ENCODE measurements at places on chromosomes 11 and 22.
A peak's percentile ranks its signal among the peaks of the same experiment; 100 is the strongest.

DNA sequence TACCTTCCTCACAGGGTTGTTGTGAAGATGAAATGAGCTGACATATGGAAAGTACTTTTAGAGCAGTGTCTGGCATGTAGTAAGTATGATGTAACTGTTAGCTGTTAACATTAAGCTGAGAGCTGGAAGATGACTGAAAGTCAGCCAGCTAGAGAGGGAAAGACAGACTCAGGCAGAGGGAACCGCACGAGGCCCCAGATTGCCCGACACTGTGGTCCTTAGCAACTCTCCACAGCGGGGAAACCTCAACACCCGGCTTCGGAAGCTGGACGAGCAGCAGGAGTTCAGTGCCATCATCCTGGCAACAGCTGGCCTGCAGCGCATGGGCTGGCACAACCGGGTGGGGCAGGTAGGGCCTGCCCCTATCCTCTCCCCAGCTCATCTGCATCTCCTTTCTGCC lies 6.5 kb downstream of the HMBS start:
- peak; percentile 64 for DNase-seq

DNA sequence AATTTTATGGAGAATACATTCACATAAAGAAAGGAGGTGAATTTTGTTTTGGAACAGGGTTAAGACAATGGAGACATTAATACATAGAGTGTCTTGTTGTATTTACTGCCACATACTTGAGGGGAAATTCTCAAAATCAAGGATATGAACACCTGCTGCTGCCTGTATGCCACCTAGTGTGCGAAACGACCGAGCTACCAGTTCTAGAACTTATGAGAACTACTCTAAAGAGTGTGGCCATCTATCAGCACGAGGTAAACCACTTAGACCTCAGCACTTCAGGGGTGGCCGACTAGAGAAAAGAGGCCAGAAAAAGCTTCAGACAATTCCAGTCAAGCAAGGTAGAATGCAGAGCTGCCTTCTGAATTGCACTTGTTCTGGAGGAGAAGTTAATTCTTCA lies 1.5 kb upstream of the AGBL2 start:
- no peak for DNase-seq

DNA sequence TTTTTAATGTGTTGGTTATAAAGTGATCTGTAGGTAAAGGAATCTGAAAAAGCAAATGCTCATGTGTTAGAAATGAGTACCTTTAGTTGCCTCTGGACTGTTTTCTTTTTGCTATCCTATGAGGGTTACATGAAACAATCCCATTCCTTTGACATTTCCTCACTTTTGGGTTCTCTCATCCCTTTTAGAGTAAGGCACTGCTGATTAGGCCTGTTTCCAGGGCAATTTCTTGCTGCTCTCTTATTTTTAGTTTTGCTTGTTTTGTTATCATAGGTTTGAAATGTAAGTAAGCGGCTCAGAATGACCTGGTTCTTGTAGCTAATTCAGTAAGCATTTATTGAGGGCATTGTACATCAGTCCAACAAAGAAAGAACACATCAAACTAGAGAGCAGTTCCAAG lies 138.9 kb downstream of the DDX10 start:
- no peak for DNase-seq

GRCh38 chr22:43109921-43110443 lies 568 bp upstream of the BIK start:
- no peak for DNase-seq

- no peak for DNase-seq
These were observed 1.9 kb upstream of the ZBTB16 start for GRCh38 chr11:114057605-114058004.

DNA sequence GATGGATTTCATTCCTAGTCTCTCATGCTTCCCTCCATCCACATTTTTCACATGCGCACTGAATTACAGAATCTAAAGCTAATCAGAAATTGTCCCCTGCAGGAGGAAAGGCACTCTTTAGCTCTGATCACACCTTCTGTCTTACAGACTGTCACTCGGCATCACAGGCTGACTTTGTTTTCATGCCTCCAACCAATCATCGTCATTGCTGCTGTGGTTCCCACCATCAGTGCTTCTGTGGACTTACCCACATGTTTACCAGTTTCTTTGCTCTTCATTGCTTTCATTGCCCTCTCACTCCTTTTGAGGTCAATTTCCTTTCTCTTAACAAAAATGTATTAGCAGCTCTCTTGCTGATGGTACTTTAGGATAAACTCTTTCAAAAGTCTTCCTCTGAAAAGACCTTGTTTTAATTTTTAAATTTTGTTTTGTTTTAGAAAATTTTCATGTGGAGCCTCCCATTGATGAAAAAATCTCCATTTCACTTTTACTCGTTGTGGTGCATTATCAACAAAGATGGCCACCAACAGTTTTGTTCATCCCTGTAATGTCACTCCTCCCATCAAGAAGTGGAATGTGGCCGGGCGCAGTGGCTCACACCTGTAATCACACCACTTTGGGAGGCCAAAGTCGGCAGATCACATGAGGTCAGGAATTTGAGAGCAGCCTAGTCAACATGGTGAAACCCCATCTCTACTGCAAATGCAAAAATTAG lies 20.2 kb upstream of the TREH start:
- DNase-seq, result no peak

DNA sequence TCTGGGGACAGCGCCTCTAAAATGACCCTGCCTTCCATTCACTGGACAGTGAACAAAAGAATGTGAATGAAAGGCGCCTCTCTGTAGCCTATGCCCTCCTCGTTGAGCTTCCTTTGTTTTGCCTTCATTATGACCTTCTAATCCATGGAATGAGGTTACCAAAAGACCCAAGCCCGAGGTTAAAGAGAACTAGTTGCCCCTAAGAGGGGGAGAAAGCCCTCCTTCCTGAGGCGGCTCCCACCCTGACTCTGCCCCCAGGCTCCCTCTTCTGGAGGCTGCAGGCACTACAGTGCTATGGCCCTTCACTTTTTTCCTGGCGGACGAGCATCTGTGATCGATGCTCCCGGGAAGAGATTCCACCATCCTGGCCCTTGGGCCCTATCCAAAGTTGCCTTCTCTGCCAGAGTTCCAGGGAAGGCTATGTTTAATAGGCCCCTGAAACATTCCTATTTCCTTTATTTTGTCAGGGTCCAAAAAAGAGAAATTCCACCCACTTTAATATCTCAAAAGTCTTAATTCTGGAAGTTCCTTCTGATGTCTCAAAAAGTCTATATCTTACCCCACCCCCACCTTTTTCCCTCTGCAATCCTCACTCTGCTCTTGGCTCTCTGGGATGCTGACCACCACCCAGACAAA lies 147.3 kb downstream of the FEZ1 start:
- DNase-seq, result peak; percentile 68
